NCI-H2171 (cell line): ENCODE measurements at places on chromosomes 2 and 18.

DNA sequence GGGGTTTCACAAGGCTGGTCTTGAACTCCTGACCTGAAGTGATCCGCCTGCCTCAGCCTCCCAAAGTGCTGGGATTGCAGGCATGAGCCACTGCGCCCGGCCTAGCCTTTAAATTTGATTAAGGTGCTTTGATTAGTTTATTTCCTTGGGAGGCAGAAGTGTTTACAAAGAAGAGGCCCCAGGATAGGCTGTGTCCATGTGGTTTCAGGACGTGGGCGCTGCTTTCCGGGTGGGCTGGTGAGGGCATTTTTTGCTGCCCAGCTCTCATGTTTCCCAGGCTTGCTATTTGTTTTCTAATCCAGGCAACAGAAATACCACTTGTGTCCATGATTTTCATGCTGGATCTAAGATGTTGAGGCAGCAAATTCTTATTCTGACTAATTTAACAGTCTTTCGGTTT, 124.2 kb downstream of the SH3RF3 start:
- DNase-seq: no peak

GRCh38 chr2:207088276-207088675, 77.5 kb downstream of the KLF7 start:
- no peak for DNase-seq

- no peak for DNase-seq
Observed at GRCh38 chr2:237281836-237282306, 132.1 kb downstream of the COL6A3 start.

DNA sequence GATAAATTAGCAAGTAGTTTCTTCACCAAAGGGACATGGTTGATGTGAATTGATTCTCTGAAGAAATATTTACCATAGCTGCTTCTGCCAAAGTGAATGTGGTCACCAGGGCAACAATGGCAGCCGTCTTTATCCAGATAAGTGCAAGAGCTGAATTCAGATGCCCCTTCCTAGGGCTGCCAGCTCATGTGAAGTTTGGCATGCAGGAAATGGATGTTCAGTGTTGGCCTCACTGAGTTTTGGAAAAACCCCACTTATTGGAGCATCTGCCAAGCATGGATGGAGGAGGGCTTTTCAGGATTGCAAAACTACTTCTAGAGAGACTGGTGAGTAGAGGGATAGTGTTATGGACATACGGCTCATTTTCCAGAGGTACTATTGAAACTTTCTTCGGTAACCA, 80.8 kb downstream of the FMNL2 start:
- DNase-seq: no peak

GRCh38 chr2:224956706-224957105, 85.6 kb downstream of the DOCK10 start:
- DNase-seq: peak; percentile 52

DNA sequence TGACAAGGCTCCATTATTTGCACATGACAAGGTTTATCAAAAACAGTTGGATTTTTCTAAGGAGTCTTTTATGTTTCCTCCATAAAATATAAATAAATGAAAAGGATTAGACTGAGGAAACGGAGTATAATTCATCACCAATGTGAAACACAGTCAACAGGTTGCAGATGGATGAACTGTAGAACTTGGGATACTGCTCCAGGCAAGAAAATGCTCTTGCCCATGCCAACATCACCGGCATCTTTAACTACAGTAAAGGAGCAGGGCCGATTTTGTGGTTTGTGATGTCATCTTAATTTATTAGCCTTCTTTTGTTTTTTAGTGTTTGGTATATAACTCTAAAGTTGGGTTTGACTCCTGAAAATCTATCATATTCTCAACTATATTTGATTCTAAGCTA, 577.3 kb downstream of the EPHA4 start:
- no peak for DNase-seq
